ENCODE measurements at places on chromosomes 1 and 21.

- no peak for DNase-seq
These were observed 70.8 kb downstream of the RWDD3 start for GRCh38 chr1:95304803-95305202.

DNA sequence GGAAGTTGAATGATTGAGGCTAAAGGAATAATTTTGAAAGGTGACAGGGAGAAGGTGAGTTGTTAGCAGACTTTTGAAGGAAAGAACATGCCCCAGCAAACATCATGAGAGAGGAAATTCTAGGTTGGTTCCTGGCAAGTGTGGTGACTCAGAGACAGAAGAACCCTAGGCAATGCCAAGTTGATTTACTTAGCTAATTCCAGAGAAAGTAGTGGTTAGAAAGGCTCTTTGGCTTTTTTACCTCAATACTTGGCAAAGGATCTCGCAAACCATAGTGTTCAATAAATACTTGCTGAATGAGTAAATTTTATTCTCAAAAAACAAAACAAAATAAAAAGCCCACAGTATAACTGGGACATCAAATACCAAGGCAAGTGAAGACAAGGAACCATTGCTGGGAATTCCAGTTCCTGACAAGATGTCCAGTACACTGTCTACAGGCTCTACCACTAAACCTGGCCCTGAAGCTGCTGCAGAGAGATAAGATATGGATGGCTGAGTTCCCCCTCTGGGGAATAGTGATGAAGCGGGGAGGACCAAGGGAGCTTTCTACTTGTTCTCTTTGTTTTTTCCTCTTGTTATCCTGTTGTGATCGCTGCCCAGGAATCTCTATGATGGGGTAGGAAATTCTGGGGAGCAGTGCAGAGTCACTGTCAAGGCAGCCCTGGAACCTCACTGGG, 48.2 kb downstream of the IL12RB2 start:
- DNase-seq: no peak

- peak; percentile 69 for DNase-seq
These were observed 2.6 kb upstream of the IFI44L start for GRCh38 chr1:78617615-78618026.

DNA sequence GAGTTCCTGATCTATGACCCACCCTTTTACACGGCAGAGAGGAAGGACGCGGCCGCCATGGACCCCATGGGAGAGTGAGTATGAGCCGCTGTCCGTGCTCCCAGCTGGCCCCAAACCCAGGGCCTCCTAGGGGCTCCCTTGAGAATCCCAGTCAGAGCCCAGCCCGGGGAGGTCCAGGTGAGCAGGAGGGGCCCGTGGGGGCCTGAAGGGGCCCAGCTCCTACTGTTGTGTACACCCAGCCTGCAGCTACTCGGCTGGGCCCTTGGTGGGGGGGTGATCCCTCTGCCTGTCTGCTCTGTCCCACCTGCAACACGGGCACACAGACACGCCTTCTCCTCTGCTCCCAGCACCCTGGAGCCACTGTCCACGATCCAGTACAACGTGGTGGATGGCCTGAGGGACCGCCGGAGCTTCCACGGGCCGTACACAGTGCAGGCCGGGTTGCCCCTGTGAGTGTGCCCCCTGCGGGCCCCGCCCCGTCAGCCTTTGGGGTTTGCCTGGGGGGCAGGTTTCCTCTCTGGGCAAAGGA, 28.6 kb upstream of the LRRC3 start:
- no peak for DNase-seq

DNA sequence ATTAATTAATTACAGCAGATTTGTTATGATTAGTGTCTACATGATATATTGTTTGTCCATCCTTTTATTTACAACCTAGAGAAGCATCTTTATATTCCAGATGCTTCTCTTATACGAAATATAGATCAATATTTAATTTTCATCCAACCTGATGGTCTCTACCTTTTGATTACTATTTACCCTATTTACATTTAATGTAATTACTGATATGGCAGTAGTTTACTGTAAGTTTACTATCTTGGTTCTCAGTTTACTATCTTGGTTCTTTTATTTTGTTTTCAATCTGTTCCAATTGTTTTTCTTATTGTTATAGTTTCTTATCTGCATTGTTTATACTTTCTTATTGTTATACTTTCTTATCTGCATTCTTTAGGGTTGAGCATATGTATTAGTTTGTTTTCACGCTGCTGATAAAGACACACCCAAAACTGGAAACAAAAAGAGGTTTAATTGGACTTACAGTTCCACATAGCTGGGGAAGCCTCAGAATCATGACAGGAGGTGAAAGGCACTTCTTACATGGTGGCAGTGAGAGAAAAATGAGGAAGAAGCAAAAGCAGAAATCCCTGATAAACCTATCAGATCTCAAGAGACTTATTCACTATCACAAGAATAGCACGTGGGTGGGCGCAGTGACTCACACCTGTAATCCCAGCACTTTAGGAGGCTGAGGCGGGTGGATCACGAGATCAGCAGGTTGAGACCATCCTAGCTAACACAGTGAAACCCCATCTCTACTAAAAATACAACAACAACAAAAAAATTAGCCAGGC, 28.9 kb downstream of the FAF1 start:
- DNase-seq: no peak

- DNase-seq: no peak
These were observed 4.0 kb downstream of the MX1 start for GRCh38 chr21:41429925-41430491.

DNA sequence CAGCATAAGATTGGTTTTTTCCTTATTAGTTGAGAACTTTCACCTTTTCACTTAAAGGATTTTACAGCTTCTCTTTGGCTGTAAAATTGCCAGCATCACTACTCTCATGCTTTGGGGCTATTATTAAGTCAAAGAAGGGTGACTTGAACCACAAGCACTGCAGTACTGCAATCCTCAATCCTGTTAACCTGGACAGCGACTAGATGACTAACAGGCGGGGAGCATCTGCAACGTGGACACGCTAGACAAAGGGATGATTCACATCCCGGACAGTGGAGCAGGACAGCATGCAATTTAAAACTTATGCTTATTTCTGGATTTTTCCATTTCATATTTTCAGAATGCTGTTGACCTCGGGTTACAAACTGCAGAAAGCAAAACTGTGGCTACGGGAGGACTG, 8.1 kb downstream of the ARV1 start:
- no peak for DNase-seq

GRCh38 chr1:35178874-35179380, 14.0 kb downstream of the SFPQ start:
- no peak for DNase-seq

GRCh38 chr1:227556288-227556687, 7.1 kb upstream of the ZNF678 start:
- DNase-seq: no peak

DNA sequence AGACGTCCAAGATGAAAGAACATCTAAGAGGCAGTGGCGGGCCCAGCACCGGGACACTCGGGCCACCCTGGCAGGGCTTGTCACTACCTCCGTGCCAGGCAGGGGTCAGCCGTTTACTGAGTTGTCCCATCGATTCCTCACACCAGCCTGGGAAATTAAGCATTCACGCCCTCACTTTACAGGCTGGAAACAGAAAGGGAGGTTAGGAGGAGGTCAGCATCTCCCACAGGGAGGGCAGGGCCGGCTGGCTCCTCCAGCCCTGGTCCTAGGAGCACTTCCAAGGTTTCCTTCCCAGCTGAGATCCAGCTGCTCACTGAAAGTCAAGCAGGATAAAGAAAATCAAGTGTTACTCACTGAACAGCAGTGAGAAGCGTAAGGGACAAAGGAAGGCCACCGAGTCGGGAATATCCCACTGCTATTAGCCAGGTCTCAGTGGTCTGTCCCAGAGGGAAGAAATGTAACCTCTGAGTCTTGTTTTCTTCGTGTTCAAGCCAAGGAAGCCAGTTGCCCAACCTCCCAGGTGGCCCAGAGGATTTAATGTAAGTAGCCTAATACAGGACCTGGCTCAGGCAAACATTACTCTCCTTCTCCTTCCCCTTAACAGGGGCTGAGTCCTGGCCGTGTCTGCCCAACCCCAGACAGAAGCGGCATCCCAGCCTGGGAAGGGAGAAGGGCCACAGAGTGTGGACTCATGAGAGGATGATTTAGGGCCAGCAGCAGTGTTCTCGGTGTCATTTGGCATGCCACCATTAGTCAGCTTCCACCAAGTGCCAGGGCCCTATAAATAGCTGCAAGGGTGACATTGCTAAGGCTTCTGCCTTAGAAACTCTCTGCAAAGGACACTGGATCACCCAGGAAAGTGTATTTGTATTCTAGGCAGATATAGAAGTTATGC, 203.1 kb upstream of the GALNT2 start:
- no peak for DNase-seq

- no peak for DNase-seq
These were observed 15.3 kb downstream of the RAB4A start for GRCh38 chr1:229286099-229286766.

DNA sequence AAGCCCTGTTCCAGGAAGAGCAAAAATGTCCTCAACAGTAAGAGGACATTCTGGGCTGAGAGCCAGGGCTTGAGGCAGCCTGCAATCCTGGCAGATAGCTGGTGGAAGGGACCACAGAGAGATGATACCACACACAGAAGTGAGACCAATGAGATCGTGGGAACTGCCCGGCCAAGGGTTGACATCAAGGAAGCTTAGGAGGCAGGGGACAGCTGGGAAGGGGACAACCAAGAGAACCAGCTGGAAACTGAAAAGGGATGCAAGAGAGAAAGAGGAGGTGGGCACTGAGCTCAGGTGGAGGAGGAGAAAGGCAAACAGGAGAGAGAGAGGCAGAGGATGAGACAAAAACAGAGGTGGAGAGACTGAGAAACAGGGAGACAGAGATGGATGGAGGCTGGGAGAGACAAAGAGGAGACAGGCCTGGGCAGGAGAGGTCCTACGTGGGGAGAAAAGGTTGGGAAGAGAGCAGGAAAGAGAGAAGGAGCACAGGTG, 9.2 kb downstream of the PDZK1IP1 start:
- no peak for DNase-seq

DNA sequence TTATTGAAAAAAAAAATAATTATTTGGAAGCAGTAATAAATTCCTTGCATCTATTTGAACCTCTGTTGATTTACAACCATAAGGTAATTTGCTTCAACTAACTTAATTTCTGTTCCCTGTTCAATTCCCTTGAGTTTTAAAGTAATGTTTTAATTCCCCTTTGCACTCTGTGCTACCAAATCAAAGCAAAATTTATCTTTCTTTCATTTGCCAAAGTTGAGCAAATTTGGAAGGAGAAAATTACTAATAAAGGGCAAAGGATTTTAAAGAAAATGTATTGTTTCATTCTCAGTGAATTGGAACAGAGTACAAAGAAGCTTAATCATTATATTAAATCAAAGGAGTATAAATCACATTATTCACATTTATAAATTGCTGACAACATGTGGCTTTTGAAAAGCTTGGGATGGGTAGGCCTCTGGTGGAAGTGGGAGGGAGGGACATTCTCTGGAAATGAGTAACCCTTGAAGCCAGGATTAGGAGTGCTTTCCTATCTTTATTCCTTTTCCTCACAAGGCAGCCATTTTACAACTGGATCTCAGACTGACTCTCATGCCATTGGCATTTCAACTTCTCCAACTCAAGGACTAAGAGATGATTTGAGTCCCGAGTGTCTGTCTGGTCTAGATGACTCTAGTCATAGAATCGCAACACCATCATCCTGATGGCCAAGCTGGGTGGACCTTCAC, 331.6 kb upstream of the DUSP10 start:
- no peak for DNase-seq

DNA sequence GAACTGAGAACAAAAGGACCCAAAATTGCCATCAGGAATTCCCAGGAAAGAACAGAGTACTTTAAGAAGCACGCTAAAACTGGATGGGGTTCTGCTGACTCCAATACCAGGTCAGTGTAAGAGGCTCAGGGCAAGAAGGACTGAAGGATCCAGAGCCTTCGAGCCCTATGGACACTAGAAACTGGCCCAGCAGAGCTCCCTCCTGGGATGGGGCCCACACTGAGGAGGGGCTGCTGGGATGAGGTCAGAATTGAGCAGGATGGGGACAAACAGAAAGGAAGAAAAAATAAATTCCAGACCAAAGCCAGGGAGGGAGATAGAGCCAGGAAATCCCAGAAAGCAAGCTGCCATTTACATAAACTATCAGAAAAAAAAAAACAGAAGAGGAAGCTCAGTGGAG, 222.4 kb upstream of the COA6 start:
- no peak for DNase-seq

DNA sequence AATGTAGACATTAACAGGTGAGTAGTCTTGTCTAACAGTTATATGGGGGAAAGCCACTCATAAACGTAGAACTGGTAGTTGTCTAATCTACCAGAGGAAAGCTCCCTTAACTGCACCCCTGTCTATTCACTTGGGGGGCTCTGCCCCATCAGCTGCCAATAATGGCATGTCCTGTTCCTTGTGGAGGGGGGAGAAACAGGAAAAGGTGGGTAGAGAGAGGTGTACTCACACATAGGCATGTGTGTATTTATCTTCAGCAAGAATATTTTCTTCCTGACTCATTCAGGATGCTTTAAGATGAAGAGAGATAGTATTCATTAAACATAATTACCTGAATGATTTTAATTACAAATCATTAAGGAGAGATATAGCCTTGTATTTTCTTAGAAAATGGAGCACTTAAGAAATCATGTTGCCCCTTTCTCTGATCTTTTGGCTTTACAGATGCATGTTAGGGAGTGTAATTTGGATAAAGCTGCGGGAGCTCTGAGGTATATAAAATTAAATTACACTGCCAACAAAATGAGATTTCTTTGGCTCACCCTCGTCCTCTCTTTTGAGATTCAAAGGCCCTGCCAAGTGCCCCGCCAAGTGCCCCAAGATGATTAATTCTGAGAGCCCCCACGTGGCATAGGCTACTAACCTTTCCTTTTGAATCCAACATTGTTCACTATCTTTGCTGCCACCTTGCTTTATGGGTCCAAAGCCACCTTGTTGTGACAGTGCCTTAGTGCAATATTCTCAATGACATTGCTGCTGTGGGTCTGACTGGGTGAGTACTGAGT, 286.3 kb upstream of the LYPLAL1 start:
- DNase-seq: no peak

DNA sequence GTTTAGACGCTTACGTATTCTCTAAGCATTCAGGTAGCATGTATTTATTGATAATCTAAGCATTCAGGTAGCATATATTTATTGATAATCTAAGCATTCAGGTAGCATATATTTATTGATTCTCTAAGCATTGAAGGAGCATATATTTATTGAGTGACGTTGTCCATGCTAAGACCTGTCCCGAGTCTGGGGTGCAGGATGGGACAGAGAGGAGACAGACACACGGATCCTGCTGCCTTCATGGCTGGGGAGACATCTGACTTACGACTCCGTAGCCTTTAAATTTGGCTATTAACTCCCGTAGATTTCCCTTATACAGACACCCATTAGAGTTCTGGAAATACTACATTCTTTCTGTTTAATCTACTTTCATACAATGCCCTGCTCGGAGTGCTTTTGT, 982 bp downstream of the SCCPDH start:
- no peak for DNase-seq

All from hippocampal formation (tissue), 2 donors.